ENCODE measurements at places on chromosomes 3 and 15.

- peak; percentile 68 for DNase-seq
Measured at GRCh38 chr3:52220380-52221026, 4.9 kb downstream of the TLR9 start.

- DNase-seq, result no peak
Measured at GRCh38 chr15:88255484-88256278, 858 bp downstream of the NTRK3 start.

- no peak for DNase-seq
Measured at GRCh38 chr3:58038675-58039292, 30.6 kb downstream of the FLNB start.

GRCh38 chr3:119336823-119337222, 42.6 kb downstream of the ARHGAP31 start:
- no peak for DNase-seq

DNA sequence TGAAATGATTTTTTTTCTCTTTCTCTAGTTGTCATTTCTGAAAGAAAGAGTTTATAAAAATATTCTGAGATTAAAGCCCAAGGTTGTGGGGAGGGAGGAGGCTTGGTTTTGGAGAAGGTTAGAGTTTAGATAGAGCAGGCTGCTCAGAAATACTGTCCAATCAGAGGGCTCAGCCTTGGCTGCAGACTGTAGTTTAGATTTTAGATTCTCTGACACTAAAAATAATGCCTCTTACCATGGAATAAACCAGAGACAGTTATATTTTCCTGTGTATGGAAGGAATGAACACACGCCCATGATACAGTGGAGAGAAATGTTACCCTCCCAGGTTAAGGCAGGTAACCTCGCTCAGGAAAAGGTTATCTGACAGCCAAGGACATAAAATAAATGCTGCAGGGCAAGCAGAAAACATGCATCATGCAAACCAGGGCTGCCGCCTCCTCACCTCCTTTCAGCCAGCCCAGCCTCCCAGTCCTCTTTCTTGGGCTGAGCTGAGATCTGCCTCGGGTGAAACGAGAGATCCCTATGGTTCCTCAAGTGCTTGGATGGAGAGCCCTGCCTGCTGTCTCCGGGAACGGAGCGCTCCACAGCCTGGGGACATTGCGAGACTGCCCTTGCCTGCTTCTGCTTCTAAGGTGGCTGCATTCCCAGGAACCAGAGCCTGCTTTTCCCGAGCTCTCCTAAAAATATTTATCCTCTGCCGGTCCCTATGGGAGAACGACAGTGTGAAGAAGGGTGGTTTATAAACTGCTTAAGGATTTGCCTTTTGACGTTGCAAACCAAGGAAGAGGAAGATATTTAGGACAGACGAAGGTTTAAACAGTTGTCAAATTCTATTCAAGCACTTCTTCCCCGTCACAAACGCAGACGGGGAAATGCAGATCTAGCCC, 848 bp downstream of the NCEH1 start:
- no peak for DNase-seq

GRCh38 chr3:24253336-24253735, 241.3 kb downstream of the THRB start:
- DNase-seq, result no peak

GRCh38 chr3:140205598-140205997, 270.6 kb downstream of the CLSTN2 start:
- DNase-seq, result no peak

DNA sequence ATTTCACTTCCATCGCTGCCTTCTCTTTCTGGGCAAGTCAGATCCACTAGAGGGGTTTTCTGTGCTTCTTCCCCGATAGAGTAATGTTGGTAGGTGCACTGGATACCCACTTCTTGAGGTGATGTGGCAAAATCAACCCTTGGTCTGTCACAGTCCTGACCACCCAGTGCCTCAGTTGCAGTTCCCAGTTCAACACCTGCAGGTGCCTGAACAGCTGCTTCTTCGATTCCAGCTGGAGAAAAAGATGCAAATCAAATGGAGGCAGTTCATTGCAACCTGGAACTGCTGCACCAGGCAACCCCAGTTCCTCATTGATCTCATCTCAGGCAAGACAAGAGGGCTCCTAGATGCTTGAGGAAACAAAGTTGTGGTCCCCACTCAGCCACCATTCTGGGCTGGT, 186.6 kb downstream of the UBE2E2 start:
- no peak for DNase-seq

- no peak for DNase-seq
Measured at GRCh38 chr3:132641837-132642538, 17.6 kb downstream of the ACAD11 start.

DNA sequence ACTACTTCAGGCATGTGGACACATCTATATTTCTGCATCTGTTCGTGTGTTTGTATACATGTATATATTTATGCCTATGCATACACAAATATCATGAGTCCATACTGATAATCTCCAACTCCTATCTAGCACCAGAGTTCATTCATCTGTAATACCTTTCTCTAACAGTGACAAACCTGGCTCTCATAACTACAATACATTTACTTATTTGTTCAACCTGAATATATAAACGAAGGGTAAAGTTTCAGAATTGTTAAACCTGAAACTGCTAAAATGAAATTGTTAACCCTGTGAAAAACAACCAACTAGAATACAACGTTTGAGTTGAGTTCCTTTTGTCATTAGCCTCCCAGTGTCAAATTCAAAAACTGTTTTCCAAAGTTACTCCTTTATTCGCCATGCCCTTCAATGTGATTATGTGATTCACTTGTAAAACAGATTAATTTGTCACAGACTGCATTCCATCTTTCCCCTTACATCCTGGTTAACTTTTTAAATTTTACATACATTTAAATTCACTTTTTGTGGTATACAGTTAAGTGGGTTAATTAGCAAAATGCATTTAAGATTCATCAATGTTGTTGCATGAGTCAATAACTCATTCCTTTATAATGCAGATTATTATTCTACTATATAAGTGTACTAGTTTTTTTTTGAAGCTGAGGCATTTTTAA, 58.5 kb downstream of the PIK3R4 start:
- no peak for DNase-seq

- no peak for DNase-seq
Measured at GRCh38 chr3:21259896-21260295, 491.1 kb downstream of the ZNF385D start.

GRCh38 chr15:49902685-49903501, 216.1 kb downstream of the ATP8B4 start:
- DNase-seq, result no peak

DNA sequence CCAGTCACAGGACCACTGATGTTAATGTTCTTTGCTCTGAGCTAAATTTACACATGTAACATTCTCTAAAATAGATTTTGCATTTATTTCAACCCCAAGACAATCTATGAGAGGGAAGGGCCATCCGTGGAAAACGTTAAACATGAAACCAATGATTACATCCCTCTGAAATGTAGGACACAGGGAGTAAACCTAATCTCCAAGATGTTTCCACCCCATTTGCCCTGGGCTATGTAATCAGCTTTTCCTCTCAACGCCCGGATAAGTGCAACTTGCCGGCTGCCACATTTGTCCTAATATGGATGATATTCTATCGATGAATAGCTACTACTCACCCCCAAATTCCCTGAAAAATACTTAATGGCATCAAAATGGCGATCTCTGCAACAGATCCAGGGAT, 6.4 kb upstream of the FMN1 start:
- no peak for DNase-seq

GRCh38 chr3:12817343-12817710, 20.8 kb downstream of the CAND2 start:
- no peak for DNase-seq

DNA sequence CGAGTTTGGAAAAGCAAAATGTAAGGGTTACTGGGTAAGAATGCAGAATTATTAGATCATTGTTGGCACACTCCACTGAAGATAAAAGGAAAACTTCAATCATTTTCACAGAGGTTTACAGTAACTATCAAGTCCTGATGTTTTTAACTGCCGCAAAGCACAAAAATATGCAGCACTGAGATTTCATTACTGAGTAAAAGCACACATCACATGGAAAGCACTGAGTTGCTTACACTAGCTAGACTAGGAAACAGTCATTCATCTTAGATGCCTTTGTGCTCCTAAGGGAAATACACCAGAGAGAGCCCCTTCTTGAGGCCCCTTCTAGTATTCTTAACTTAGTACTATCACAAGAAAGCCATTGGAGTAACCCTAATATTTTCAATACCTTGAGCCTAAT, 11.8 kb upstream of the P2RY1 start:
- DNase-seq, result no peak

GRCh38 chr3:47540281-47540680, 26.8 kb upstream of the ELP6 start:
- DNase-seq, result no peak

GRCh38 chr15:83287541-83288027, 3.1 kb upstream of the BNC1 start:
- no peak for DNase-seq

GRCh38 chr3:36761779-36762178, 2.6 kb downstream of the DCLK3 start:
- no peak for DNase-seq

DNA sequence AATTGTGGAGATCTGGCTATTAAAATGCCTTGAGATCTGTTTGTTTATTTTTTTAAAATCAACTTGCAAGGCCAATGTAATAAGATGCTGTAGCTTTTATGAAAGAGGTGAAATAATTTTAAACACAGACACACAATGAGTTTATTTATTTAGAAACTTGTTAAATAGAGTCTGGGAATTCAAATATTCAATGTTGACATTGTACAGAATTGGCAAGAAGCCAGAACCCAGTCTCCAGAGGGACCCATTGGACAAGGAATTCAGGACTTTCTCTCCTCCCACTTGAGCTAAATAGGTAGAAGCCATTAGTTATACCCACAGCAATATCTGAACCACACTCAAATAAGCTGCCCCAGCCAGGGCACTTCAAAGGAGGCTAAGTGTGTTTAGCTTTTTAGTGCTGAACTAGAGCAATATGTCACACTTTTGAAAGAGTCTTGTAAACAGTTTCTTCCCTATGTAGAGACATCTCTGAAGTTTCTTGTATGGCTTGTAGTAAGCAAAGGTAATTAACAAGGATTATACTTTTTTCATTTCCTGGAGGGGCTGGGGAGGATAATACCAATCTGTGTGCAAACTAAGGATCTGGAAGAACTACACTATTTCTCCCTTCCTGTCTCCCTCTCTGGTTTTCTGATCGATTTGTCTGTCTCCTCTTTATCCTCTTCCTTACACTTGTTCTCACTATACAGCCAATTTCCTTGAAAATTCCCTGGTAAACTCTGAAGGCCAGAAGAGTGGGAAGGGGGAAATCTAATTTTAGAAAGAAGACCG, 6.0 kb downstream of the MECOM start:
- no peak for DNase-seq

DNA sequence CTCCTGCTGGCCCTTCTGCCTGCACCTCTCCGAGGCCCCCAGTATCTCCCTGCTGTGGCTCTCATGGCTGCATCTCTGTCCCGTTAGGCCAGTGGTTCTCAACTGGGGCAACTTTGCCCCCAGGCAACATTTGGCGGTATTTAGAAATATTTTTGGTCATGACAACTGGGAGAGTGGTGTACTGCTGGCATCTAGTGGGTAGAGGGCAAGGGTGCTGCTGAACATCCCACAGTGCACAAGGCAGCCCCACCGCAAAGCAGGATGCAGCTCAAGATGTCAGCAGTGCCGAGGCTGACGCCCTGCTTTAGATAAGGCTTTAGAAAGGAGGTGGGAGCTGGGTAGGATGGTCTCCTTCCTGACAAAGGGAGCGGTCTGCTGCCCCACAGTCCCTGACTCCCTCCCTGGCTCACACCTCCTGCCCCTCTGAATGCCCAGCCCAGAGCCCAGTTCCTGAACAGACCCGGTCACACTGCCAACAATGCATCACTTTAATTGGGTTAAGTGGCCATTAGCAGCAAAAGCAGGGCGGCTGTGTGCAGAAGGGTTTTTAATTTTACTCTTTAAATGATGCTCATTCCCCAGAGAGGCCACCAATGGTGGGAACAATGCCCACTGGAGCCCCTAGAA, 68.8 kb upstream of the TMEM115 start:
- DNase-seq, result no peak

- no peak for DNase-seq
Measured at GRCh38 chr3:169998668-169999131, 32.1 kb downstream of the SEC62 start.

- DNase-seq, result no peak
Measured at GRCh38 chr15:99051308-99051707, 43.7 kb upstream of the PGPEP1L start.

DNA sequence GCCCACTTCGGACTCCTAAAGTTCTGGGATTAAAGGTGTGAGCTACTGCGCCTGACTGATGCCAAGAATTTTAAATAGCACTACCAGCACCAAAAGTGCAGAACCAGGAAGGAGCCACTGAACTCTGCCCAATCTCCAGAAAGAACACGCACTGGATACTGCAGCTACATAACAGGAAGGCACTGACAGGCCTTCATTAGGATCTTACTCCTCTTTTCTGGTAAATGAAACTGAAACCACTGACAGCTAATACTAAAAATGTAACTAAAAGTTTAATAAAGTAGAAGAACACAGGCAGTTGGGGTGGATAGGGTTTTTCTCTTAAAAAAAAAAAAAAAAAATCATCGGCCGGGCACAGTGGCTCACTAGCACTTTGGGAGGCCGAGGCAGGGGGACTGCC, 74.1 kb upstream of the CHRM5 start:
- DNase-seq, result no peak

- DNase-seq, result no peak
Measured at GRCh38 chr3:40229386-40229785, 80.1 kb upstream of the EIF1B start.

DNA sequence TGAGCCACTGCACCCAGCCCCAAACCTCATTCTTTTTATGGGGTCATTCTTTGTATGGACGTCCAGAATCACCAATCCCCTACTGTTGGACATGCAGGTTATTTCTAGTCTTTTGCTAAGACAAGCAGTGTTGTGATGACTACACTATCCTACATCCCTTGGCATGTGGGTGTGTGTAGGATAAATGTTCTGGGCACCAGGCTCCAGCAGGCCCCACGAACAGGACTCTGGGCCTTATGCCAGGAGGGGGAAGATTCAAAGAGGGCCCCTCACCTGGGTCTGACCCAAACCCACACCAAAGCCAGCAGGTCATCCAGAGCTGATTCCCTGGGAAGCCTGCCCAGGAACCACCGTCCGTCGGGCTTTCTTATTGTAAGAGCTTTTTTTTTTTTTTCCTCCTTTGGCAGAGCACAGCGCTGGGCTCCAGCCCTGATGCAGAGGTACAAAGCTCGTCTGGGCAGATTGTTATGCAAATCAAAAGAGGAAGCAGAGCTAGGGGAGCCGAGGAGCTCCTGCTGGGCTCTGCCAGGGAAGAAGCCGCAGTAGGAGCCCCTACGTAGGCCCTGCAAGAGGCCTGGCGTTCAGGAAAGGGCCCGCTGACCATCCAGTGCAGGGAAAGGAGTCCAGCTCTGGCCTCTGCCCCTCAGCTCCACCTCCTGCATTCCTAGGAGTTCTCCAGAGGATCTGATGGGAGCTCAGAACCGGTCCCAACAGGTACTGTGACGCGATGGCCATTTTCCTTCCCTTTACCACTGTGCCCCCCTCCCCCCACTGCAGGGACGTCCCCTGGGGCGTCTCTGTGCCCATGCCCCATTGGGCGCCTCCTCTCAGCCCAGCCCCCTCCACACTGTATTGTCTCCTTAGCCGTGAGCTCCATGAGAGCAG, 29.0 kb upstream of the FURIN start:
- no peak for DNase-seq
